Hindlimb muscle (tissue), 1 donor: ENCODE measurements at places on chromosomes 1 and 21. TPM values are rescaled to one million over a fixed set of nuclear protein-coding genes. Genes with fewer than 3 reads are reported as not detected.

DNA sequence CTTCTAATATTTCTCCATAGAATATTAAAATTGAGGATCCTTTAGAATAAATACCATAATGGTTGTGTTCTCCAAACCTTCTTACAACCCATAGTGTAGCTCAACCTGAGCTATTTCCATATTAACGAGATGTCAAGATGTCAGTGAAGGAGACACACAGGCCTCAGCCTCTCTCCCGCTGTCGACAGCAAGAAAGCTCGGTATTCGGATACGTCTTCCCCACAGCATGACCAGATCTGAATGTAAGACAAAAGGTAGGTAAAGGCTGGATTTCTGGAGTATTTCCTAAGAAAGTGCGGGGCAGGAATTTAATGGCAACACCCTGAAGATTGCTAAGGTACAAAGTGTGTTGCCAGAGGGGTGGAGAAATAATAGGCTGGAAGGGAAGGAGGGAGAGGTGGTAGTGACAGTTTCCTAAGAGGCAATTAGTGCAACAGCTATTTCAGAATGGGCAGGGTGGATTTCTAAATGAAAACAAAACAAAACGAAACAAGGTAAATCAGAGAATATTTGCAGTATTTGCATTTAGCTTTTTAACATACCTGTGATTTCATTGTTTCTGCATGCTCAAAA, 1.7 kb downstream of the ADSS2 start:
- no peak for DNase-seq

- no peak for DNase-seq
These were observed 31.8 kb downstream of the DIPK1A start for GRCh38 chr1:92929461-92929860.

DNA sequence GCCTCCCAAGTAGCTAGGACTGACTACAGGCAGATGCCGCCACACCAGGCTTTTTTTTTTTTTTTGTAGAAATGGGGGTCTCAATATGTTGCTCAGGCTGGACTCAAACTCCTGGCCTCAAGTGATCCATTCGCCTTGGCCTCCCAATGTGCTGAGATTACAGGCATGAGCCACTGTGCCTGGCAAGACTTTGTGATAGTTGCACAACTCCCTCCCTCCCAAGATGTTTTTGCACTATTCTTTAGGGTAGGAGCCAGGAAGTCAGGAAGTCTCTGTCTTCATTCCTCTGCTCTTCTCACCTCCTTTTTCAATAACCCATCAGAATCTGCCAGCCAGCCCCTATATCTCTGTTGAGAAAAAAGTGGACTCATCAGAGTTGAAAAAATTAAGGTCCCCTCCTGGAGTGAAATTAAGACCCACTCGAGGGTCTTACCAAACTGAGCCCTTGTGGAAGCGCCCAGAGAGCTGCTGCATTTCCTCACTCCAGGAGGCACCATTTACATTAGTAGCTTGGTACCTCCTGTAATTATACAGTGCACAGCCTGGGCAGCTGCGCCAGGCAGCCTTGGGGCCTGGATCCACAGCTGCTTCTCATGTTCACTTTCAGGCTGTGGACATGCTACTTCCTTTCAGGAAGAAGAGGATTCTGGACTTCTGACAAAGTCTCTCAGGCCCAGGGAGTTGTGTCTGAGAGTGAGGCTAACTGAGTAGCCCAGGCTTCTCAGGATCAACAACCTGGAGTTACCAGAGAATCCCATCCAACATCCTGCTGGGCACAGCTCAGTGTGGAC, 24.0 kb downstream of the TCEA3 start:
- DNase-seq, result no peak

DNA sequence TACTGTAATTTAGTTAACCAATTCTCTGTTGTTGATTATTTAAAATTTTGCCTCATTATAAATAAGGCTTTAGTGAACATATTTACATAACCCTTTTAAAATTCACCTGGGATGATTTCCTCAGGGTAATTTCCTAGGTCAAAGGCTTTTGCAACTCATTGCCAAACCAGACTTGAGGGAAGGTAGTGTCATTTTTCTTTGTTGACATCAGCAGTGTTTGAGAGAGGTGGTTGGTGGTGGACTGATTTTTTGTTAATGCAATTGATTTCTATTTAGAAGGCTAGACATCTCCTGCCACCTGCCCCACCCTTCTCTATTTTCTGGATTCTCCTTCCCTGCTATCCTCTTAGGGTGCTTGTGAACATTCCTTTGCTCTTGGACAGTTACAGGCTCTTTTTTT, 116.8 kb downstream of the HHAT start:
- DNase-seq, result no peak

GRCh38 chr1:66403007-66403731, 130.8 kb upstream of the SGIP1 start:
- peak; percentile 43 for DNase-seq

GRCh38 chr1:238991765-238992495, 394.4 kb upstream of the CHRM3 start:
- DNase-seq, result peak; percentile 68

DNA sequence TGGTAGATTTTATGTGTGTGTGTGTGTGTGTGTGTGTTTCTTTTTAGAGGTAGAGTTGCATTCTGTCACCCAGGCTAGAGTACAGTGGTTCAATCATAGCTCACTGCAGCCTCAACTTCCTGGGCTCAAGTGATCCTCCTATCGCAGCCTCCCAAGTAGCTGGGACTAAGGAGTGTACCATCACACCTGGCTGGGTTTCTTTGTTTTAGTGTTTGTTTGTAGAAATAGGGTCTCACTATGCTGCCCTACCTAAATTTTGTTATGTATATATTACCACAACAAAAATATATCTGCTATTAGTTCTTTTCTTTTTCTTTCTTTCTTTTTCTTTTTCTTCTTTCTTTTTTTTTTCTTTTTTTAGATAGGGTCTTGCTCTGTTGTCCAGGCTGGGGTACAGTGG, 43.1 kb upstream of the CXADR start:
- DNase-seq, result no peak

DNA sequence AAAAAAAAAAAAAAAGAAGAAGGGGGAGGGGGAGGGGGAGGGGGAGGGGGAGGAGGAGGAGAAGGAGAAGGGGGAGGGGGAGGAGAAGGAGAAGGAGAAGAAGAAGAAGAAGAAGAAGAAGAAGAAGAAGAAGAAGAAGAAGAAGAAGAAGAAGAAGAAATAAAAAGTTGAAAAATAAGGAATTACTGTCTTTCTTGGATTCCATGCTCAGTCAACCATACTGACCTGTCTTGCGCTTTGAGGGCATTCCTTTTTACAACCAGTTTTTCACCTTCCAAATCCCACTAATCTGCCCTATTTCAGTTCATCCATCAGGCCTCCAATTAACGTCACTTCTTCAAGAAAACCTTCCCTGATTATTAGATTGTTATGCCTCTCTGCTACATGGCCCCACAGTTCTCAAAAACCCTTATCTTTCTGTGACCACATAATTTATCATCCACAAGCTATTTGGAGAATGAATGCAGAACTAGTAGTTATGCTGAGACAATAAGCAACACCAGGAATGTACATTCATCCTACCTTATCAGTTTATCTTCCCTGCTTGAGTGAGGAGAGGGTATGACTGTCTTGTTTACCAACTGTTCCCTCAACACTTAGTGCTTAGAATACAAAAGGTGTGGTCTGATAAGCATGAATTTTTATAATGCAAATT, 57.5 kb upstream of the GUCA2A start:
- DNase-seq, result no peak

DNA sequence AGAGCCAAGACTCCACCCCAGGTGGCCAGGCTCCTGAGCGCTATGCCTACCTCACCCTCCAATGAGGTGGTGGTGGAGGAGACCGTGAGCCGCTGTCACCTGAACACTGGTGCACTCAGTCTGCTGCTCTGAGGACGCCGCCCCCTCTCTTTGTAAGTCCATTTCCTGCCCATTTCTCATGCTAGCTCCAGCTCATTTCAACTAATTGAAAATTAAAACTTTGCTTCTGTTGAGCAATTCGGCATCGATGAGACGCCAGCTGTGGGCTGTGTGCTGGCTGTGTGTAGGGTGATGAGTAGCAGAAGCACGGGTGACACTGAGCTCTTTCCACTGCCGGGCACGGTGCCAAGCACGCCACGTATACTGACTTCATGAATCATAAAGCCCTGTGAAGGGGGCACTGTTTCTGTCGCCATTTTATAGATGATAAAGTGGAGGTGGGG, 11.2 kb downstream of the TNFRSF1B start:
- no peak for DNase-seq

DNA sequence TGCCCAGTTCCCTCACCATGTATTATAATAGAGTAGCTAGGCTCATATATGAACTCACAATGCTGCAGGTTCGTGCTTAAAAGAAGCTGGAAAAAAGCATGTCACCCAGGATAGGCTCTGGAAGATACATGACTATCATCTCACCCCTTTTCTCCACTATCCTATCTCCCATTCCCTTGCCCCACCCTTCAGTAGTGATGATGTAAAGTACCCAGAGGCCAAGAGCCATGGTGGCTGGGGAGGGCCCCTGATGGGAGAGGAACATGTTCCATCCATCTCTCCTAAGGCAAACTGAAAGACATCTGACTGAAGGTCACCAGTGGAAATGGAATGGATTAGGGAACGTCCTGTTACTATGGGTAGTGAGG, 20.3 kb upstream of the RBBP5 start:
- DNase-seq, result no peak

- DNase-seq, result no peak
These were observed 11.9 kb downstream of the GPBP1L1 start for GRCh38 chr1:45674478-45674877.

GRCh38 chr1:6491480-6491962, at the start of gene PLEKHG5:
TSS of gene PLEKHG5 (minus strand) at chr1:6491667. CDS start at chr1:6477571, 14,096 bp downstream.
- no peak for DNase-seq

DNA sequence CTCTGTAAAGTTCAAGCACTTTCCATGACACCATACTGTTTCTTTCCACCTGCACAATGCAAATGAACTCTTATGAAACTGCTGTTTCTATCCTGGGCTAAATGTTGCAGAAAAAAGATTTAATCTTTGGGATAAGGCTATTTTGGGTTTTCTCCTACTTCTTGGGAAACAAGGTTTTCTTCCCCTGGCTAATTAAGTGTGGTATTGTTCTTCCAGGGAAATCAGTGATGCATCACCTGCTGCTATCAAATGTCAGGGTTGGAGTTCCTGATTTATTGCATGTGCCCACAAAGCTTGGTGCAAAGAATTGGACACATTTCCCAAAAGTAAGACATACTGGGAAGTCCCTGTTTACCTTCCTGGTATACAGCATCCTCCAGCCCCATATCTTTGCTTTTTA, 6.0 kb upstream of the RGS4 start:
- no peak for DNase-seq

DNA sequence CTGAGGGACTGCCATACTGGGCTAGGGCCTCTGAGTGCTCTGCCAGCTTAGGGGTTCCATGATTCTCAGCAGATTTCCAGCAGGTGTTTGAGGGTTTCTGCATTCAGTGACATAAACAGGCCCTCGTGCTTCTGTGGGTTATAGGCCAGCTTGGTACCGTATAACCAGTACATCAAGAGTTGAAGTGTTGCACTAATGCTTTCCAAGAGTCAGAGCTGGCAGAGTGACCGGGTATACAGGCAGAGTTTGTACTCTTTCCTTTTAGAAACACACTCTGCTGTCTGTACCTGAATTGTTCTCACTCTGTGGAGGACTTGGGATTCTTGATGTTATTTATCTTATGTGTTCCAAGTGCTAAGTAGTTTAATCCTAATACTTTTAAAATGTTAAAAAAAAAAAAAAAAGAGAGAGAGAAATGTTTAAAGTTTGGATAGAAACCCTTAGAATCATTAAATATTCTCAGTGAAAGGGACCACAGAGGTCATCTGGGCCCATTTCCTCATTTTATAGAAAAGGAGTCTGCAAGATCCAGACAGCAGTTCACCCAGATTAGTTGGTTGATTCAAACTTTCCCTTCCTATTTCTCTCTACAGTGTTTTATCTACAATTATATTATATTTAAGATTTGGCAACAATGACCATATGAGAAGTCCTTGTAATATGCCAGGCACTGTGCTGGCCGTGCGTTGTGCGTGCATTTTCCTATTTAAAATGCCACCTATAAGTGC, 325.8 kb downstream of the KIF26B start:
- no peak for DNase-seq

DNA sequence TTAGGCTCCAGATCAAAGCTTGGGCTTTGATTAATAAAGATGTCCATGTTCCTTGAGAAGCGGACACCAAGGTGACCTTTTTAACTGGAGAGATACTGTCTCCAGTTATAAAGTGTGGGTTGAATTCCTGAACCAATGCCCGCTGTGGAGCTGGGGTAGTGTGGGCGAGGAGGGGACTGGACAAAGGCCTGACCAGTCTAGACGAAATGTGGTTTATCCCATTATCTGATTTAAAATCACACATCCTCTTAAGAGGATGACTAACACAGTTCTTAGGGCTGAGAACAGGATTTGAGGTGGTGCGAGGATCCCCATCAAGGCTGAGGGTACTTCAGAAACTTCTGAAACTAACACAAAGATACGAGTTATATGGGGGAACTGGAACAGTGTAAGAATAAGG, 84.5 kb upstream of the GCLM start:
- DNase-seq, result no peak

- DNase-seq, result no peak
These were observed 25.7 kb downstream of the LHX4 start for GRCh38 chr1:180255536-180256340.

GRCh38 chr1:220833436-220833835, 45.8 kb upstream of the HLX start:
- DNase-seq, result no peak

MSTO1 gene
- polyA plus RNA-seq, result 34.6 TPM
